HTR-8/SVneo (cell line): ENCODE measurements at places on chromosomes 5 and 9.

GRCh38 chr5:7047511-7048261 lies 334.5 kb downstream of the TENT4A start:
- no peak for DNase-seq

DNA sequence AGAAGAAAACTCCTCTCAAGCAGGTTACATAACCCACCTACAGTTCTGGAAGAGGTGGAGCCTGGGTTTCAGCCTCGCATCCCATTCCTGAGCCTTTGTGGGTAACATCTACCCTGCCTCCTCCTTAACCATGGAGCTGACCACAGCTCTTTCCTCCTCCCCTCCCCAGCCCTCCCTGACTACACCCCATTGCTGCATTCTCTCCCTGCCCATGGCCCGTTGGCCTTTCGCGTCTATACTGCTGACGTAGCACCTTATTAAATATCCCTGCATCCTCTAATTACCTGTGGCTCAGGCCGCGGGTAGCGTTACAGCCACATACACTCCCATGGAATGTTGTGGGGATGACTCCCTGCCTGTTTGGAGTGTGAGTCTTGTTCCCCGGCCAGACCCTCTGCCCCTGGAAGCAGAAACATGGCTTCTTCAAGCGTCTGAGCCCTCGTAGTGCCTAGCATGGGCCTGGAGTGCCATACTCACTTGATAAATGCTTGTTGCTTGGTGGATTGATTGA lies 72.8 kb downstream of the WWC1 start:
- DNase-seq: peak; percentile 32

- no peak for DNase-seq
Observed at GRCh38 chr9:16885931-16886330, 15.5 kb upstream of the BNC2 start.

GRCh38 chr5:32780508-32780919 lies 69.4 kb downstream of the NPR3 start:
- no peak for DNase-seq

DNA sequence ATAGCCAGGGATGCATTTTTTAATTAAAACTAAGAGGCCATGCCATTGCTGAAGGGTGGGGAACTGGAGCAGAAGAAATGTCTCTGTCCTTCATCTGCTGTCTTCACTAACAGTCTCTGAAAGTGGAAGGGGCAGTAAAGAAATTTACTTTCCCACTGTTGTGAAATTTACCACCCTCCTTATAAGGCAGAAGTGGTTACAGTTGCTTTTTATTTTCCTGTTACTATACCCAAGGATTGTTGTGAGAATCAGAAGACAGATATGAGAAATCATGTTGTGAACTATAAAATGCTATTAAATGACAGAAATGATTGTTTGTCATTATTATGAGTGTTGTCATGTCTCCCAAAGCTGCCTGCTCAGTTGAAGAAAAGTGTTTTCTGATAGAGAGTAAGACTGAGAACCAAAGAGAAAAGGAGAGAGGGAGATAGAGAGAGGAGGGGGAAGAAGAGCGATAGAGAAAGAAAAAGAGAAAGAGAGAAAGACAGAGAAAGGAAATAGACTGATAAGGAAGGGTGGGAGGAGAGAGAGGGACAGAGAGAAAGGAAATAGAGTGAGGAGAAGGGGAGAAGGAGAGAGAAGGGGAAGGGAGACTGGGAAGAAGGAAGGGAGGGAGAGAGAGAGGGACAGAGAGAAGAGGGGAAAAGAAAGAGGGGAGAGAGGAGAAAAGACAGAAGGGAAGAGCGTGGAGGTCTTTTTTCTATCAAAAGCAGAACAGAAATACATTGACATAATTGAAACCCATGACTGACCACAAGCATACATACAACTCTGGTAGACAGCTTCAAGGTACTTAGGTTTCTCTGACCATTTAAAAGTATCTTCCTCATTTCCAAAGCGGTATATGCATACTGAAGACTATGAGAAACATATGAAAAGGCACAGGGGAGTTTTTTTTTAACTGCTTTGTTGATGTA lies 22.5 kb downstream of the SEC61B start:
- DNase-seq: no peak

- DNase-seq: no peak
Observed at GRCh38 chr9:71816916-71817451, 48.7 kb upstream of the CEMIP2 start.

DNA sequence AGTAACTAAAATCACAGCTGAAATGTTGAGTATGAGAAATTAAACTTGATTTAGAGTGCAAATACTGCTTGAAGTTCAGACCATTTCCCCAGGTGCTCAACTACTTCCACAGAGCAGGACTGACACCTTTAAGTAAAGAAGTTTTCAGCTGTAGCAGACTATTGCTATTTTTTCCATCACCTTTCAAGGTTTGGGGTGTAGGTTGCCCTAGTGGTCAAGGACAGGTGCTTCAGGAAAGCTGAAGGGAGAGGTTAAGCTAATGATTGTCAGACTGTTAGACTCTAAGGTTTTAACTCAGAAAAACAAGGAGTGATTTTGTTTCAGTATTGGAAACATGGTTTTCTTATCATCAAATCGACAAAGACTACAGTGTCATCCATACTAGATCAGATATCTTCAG lies 162.1 kb downstream of the CCDC192 start:
- DNase-seq: no peak

- no peak for DNase-seq
Observed at GRCh38 chr5:86833868-86834267, 216.1 kb downstream of the COX7C start.
